ENCODE measurements at places on chromosomes 7 and 10.

- DNase-seq, result no peak
These were observed 54.7 kb upstream of the NPTX2 start for GRCh38 chr7:98562381-98562823.

GRCh38 chr10:96578022-96578421, 8.8 kb downstream of the TM9SF3 start:
- DNase-seq, result no peak

DNA sequence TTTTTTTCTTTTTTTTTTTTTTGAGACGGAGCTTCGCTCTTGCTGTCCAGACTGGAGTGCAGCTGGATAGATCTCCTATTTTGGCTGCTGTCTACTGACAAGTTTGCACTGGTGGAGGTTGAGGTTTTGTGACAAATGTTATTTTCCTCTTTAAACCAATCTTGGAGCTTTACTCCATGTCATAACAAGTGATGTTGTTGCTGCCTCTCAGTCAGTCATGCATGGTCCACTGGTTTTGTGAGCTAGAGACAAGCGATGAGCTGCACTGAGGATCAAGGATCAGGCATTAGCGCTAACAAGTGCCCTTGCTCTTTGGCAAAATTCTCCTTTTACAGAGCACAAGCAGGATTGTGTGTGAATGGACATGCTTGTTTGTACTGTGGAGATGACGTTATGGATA, 805 bp upstream of the WDFY4 start:
- DNase-seq, result no peak

DNA sequence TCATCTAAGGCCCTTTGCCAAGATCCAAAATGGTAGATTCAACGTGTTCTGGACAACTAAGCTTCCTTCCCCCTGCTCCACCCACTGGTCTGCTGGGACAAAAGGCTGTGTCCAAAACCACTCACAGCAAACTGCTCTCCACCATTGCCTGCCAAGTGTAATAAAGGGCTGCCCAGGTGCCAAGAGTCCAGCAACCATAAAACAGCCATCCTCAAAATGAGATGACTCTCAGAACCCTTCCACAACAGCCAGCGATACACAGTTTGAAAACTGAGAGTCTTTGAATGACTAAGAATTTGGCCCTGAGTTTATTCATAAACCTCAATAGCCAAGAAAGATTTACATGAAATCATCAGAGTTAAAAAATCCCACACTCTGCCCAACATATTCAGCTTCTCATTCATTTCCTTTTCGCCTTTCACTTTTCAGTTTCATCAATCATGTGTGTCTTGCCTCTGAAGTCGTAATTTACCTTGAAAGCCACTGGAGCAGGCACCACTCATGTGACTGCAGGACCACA, 658.1 kb upstream of the MGMT start:
- DNase-seq, result no peak

GRCh38 chr7:1639532-1640175, 30.4 kb upstream of the ELFN1 start:
- no peak for DNase-seq

GRCh38 chr10:130078120-130078519, 32.5 kb downstream of the C10orf143 start:
- no peak for DNase-seq

GRCh38 chr7:47228386-47229014, 353.4 kb downstream of the TNS3 start:
- no peak for DNase-seq

DNA sequence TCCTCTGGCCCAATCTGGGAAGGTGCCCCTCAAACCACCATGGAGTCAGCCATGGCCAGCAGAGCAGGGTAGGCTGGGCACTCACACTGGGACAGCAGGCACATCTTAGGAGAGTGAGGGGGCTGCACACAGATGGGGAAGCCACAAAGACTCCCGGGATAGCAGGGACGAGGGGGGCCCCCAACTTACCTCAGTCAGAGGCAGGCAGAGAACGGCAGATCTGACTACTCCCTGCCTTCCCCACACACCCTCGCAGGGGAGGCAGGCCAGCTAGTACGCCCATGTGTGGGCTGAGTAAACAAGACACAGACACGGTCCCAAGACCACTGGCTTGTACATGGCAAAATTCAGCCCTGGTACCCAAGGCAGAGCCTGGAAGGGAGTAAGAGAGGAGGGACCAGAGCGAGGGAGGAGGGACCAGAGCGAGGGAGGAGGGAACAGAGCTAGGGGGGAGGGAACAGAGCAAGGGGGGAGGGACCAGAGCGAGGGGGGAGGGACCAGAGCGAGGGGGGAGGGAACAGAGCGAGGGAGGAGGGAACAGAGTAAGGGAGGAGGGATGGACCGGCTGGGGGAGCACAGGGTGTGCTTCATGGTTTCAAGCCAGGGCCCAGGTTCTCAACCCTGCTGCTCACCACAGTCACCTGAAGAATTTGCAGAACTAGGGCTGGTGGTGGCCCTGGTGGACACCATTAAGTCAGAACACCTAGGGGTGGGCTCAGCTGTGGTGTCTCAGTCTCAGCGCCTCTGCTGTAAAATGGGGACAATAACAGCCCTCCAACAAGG, 73.8 kb downstream of the RGS10 start:
- no peak for DNase-seq

GRCh38 chr10:10327934-10328333, 689.7 kb upstream of the CELF2 start:
- DNase-seq, result no peak

- DNase-seq, result no peak
These were observed 120.9 kb upstream of the ABCB5 start for GRCh38 chr7:20494566-20494965.

- no peak for DNase-seq
These were observed 62.6 kb downstream of the GLI3 start for GRCh38 chr7:42174391-42174912.

DNA sequence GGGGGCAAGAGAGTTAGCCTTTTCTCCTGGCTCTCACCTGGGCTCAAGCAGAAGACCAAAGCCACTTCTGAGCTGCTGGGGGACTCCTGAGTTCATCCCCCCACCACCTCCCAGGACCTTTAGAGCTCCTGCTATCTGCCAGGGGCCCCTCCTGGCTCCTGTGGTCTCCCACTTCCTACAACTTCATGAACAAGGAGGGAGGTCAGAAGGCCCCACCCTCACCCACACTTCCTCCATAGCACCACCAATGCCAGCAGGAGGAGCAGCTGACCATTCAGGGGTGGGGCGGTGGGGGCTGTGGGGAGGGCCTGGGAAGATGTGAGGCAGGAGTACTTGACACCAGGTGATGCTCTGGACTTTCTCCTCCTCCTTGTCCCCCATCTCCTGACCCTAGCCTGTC, 32.6 kb upstream of the ADCYAP1R1 start:
- DNase-seq, result no peak

GRCh38 chr7:12638851-12639456, 48.5 kb upstream of the ARL4A start:
- peak; percentile 60 for DNase-seq

- no peak for DNase-seq
These were observed 11.8 kb downstream of the SLC25A13 start for GRCh38 chr7:96310110-96310509.

DNA sequence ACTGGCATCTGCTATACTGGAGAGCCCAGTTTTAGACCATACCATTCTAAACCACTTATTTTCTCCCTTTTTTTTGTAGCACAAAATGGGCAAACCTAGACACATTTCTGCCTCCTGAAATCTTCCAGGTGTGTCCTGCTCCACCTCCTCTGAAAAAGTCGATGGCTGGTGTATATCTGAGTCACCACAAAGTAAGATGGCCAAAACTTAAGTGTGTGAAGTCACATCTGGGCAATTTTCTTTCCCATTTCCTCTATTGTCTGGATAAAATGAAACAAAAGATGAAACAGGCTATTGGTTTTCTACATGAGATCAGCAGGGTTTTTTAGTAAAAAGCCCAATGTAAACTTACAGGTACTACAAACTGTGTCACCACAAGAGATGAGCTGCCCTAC, 65.5 kb downstream of the OSBPL3 start:
- no peak for DNase-seq

- DNase-seq, result no peak
These were observed 164.8 kb downstream of the RTKN2 start for GRCh38 chr10:62103857-62104256.

- DNase-seq, result no peak
These were observed 7.8 kb upstream of the COMMD3 start for GRCh38 chr10:22308390-22308789.

GRCh38 chr10:103449208-103450144, 2.7 kb downstream of the CALHM2 start:
- DNase-seq, result no peak

DNA sequence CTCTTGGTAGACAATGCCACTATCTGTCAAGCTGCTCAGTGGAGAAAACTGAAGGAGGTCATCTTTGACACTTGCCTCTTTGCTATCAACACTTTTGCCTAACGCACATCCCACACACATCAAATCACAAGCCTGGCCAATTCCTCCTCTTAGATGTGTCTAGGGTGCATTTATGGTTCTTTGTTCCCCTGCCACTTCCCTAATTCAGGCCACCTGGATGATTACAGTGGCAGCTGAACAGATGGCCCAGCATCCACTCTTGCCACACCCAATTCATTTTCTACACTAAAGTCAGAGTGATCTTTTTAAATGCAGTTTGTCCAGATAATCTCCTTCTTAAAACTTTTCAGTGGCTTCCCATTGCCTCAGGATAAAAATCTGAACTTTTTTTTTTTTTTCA, 58.6 kb downstream of the LAMB4 start:
- no peak for DNase-seq

DNA sequence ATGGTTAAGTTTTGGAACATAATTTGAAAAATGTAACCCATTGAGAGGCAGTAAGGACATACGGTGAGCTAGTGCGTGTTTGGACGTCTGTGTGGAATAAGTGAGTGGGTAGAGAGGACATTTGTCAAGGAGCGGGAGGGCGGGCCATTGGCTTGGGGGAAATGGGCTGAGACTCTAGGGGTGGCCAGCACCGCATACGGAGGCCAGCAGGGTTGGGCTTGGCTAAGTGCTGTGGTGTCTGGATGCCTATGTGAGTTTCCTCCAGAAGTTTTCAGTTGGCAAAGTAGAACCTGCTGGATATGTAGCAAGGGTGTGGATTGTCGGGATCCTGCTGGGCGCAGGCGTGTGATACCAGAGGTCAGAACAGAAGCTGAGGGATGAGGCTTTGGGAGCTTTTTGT, 103.0 kb downstream of the TCF7L2 start:
- no peak for DNase-seq

DNA sequence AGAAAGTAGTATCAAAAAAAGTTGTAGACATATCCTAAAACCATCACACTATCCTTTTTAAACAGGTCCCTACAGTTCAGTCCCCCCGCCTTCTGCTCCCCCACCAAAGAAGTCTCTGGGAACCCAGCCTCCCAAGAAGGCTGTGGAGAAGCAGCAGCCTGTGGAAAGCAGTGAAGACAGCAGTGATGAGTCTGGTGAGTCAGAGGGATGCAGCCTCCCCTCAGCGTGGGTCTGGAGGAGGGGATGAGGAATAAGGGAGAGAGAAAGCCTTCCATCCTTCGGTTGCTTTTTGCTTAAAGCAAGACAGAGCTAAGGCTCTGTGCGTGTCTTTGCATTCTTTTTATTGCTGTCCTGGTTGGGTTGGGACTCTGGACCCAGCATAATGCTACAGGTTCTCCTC, 7.6 kb downstream of the NOLC1 start:
- DNase-seq, result no peak

GRCh38 chr7:100433592-100434296, 2.6 kb downstream of the PPP1R35 start:
- DNase-seq, result no peak

GRCh38 chr10:63383141-63383540, 82.6 kb downstream of the JMJD1C start:
- no peak for DNase-seq

GRCh38 chr10:7000061-7000460, 410.8 kb downstream of the SFMBT2 start:
- DNase-seq, result no peak

DNA sequence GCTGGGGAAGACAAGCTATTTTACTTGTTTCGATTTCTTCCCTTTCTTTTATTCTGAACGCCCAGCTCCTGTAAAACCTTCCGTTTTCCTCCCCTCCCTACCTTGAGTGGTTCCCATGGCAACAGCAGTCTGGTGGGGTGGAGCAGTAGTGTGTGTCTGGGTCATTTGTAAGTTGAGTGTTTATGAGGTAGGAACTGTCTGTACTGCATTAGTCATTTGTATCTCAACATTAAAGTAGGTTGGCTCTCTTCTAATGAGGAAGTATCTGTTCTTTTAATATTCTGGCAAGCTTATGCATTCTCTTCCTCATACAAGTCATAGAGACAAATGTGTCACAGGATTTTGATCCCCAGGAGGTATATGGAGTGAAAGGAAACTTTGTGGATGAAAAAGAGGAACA, 85.3 kb upstream of the CCDC6 start:
- peak; percentile 22 for DNase-seq

DNA sequence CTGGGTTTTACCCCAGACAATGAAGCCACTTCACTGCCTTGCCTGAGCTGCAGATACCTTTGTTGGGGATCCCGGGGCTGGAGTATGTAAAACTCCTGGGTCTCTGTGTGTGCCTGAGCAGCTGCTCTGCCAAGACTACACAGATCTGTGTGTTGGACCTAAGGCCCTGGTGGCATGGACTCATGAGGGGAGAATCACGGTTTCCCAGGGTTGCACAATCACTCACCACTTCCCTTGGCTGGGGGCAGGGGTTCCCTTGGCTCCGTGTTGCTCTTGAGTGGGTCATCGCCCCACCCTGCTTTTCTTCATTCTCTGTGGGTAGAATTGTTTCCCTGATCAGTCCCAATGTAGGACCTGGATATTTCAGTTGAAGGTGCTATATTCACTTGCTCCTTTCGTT, 13.9 kb upstream of the TBATA start:
- DNase-seq, result no peak

- peak; percentile 10 for DNase-seq
These were observed 107.5 kb downstream of the REEP3 start for GRCh38 chr10:63628526-63629362.

GRCh38 chr7:129729511-129729910, 118.0 kb downstream of the NRF1 start:
- no peak for DNase-seq

DNA sequence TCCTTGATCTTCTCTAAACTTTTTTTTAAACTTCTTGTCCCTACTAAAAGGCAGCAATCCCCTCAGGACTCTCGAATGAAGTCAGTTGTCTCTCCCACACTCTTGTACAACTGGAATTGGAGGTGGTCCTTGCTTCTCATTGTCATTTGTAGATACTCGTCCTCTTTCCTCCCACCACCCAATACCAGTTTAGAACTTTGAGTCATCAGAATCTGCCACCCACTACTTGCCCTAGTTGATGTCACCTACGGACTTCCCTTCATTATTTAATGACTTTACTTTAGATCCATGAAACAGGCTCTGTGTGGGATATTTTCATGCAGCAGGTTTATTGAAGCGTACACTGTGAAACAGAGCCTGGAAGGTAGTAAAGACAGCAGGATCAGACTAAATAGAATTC, 28.6 kb upstream of the LHFPL3 start:
- DNase-seq, result no peak

GRCh38 chr10:48800007-48800675, 115.5 kb downstream of the WDFY4 start:
- DNase-seq, result no peak

DNA sequence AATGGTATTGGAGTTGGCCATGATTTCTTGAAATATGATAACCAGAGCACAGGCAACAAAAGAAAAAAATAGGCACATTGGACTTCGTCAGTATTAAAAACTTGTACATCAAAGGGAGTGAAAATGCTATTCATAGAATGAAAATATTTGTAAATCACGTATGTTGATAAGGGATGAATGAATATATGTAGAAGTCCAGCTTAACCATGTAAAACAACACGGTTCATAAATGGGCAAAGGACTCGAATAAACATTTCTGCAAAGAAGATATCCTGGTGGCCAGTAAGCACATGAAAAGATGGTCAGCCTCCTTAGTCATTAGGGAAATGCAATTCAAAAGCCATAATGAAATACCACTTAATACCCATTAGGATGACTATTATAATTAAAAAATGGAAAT, 68.1 kb downstream of the WAC start:
- DNase-seq, result no peak

GRCh38 chr7:18546576-18546975, 51.0 kb downstream of the HDAC9 start:
- no peak for DNase-seq

All from CD4-positive, alpha-beta T cell treated with Interleukin-10 for 1 hour (primary cell).